ENCODE measurements at places on chromosomes 6 and 20.

GRCh38 chr6:9511157-9511556 is 903.7 kb downstream of the TFAP2A start:
- no peak for DNase-seq

GRCh38 chr6:39077882-39078594 is 29.5 kb downstream of the GLP1R start:
- no peak for DNase-seq

GRCh38 chr6:163455552-163455951 is 41.0 kb downstream of the QKI start:
- no peak for DNase-seq

- no peak for DNase-seq
Observed at GRCh38 chr6:109069746-109070145, 24.9 kb downstream of the SESN1 start.

- no peak for DNase-seq
Observed at GRCh38 chr6:92428448-92428847, 990.9 kb downstream of the EPHA7 start.

GRCh38 chr6:130306377-130306776 is 59.4 kb upstream of the TMEM200A start:
- no peak for DNase-seq

- DNase-seq, result no peak
Observed at GRCh38 chr6:84059082-84059481, 25.5 kb downstream of the MRAP2 start.

GRCh38 chr6:140845701-140846100 is 1287.0 kb upstream of the GJE1 start:
- no peak for DNase-seq

DNA sequence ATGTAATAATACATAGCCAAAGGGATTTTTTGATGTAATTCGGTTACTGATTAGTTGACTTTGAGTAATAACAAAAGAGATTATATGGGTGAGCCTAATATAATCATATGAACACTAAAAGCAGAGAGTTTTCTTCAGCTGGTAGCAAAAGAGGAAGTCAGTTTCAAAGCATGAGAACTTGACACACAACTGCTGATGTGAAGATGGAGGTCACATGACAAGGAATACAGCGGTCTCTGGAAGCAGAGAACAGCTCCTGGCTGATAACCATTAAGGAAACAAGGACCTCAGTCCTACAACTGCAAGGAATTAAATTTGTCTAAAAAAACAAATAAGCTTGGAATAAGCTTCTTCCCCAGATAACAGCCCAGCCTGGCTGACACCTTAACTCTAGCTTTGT is 154.5 kb upstream of the PRND start:
- DNase-seq, result no peak

DNA sequence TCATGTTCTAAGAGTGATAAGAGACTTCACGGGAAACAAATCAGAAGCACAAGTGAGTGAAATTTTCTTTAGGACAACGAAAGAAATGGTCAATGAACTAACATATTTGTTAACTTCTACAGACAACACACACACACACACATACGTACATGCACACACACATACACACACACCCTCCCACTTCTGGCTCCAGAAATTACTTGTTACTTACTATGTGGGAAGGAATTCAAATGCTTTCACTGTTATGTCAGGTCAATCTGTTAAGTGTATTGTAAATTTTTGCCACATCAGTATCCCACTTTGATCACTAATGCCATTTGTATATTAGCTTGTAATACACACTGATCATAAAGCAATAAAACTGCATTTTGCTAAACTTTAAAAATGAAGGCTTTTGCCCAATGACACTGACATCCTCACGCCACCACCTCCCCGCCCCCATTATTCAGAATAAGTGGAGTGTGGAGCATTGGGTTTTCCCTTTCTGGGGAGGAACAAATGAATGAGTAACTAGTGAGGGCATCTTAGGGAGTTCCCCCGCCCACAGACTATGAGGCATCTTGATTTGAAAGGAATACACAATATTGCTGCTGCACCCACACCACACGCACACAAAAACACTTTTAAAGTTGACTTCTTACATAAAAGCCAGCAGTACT is 76.2 kb downstream of the ATXN1 start:
- peak; percentile 29 for DNase-seq
